ENCODE measurements at places on chromosomes 2 and 18.

- no peak for DNase-seq
These were observed 19.8 kb downstream of the CREG2 start for GRCh38 chr2:101367508-101367907.

- peak; percentile 71 for DNase-seq
These were observed 82.4 kb upstream of the PDE1A start for GRCh38 chr2:182509216-182509615.

DNA sequence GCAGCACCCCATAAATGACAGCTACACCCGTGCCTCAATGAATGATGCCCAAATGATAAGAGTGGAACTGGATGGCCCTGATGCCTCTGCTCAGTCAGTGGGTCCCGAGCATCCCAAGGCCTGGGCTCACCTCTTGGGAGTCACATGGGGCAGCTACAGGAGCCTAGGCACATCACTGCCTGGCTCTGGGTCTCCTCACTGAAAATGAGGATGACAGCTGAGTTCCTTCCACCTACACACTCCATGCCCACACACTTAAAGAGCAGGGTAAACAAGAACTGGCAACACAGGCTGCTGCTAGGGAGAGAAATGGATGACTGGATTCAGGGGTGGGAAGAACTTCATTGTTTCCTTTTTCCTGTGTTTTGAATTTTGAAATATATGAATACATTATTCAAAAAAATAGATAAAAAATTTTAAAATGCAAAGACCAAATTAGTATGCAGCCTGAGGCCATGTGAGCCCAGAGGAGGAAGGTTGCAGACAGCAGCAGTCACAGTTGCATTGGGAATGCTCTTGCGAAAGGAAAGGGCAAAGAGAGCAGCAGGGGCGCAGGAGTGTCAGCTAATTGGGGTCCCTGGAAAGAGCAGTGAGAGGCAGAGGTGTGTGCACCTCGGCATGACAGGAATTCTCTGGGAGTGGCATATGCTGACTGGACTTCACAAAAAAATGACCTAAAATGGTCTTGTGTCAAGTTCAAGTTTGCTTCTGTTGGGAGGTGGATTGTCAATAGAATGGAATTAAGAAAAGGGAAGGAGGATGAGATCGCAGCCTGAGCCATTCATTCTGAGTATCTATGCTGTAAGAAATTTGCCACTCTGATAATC, 327.1 kb downstream of the CELF4 start:
- no peak for DNase-seq

DNA sequence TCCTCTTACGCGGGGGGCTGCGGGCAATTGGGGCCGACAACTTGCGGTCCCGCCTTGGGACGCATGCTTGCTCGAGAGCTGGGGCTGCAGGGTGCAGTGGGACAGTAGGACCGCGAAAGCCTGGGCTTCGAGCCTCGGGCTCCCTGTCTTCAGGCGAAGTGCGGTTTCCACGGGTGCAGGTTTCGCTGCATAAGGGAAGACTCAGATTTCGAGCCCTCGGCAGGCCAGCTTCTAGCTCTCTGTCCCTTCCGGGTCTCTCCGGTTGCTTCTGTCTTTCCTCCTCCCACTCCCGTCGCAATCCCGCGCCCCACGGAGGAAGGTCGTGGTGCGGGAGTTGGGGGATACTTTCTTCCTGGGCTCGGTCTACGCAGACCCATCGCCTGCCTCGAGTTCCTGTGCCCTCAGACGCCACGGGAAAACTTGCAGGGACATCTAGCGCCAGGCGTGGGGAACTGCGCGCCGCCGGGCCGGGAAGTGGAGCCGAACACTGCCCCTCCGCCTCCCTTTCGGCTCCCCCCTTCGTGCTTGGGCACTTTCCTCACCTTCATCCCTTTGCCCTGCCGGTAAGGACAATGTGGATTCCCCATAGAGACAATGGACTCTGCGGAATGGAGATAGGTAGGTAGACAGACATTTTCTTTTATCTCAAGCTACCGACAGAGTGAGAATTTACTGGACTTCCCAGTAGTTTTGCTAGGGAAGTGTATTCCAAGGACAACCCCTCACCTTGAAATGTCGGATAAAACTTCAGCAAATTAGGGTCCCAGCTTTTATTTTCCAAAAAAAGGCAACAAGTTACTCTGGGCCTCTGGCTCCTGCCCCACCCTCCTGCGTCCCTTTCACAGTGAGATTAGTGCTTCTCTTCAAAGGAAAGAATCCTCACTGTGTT, 4.2 kb upstream of the HOXD13 start:
- peak; percentile 53 for DNase-seq

DNA sequence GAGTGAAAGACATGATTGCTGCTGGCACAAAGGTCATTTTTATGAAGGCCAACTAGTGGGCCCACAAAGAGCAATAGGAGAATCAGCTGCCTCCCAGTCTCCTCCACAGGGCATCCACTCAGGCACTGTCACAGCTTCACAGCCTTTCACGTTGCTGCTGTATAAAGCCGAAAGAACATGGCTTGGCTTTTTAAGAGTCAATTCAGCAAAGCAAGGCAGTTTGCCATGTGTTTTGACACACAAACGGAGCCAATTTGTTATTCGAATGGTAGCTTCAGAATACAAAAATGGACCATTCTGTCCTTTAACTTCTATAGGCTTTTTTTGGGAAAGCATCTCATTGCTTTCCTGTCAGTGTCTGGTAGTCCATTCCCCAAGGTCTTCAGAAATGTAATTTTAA, 283.4 kb upstream of the PARD3B start:
- no peak for DNase-seq

DNA sequence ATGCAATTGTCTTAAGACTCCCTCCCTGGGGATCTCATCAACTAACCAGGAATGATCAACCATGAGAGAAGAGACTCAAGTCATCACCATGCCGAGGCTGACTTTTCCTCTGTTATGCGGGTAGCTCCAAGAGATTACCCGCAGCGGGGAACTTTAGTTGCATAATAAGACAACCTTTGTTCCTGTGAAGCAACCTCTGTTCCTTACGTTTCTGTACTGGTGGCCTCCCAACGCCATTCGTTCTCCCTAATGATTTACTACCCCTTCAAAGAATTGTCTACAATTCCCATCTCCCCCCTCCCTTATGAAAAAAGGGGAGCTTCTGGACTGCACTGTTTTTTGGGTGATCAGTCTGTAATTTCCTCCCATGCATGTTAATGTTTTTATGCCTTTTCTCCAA, 66.1 kb upstream of the LRPPRC start:
- DNase-seq: no peak

DNA sequence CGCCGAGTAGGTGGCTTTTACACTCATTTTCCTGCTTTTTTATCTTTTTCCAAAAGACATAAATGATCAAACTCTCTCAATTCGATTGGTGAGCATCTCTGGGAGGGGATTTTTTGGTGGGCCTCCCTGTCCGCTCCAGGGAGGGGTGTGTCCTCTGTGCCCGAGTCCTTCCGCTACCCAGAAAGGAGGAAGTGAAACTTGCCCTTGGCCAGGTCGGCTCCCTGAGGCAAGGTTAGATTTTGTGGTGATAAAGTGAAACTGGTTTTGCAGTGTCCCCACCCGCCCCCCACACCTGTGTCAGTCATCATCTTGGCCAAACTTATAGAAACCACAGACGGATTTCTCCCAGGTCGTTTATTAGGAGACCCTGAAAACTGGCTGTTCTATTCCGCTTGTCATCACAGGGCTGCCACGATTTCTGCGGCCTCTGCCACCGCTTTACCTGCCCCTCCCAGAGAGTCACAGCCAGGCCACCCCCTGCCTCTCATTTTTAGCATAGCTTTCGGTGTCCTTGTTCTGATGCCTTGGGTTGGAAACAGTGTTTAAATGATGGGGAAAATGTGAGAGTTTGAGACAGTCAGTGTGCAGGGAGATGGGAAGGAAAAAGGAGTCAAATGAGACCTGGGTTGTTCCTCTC, 93.6 kb downstream of the SH3BP4 start:
- DNase-seq: no peak

DNA sequence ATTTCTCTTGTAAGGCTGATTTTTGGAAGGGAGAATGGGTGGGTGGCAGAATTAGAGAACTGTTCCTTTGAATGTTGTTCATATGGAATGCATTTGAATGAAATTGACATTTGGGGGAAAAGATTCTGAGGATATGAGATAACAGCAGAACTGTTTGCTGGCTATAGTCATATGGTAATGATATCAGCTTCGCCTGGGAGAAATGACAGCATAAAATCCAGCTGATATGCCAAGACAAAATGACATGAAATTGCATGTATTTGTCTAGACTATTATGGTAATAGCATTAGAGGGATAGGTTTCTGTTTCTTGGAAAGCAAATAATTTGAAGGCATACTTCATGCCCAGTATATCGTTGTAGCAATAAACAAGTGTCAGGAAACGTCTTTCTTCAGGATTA, 150.8 kb upstream of the SPATS2L start:
- no peak for DNase-seq

GRCh38 chr18:54323970-54324369, 33.7 kb downstream of the STARD6 start:
- DNase-seq: no peak

- no peak for DNase-seq
These were observed 10.7 kb downstream of the MERTK start for GRCh38 chr2:111909079-111909478.

- no peak for DNase-seq
These were observed 16.6 kb upstream of the CPS1 start for GRCh38 chr2:210539578-210540416.

GRCh38 chr2:68870215-68870614, 982 bp downstream of the BMP10 start:
- DNase-seq: no peak

DNA sequence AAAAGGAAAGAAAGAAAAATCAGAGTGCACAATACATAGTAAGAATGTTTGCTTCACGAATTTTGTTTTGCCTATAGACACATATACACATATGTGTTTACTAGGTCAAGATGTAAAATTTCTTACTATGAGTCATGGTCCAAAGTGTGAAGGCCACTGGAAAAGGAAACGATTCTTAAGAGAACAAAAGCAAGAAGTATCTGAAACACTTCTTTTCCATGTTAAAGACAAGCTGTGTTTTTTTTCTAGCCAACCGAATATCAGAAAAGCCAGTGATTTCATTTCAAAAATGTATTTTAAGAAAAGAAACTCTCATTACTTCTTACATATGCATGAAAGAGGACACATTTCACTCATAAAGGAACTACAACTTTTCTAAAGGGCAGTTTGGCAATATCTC, 24.9 kb downstream of the PECR start:
- no peak for DNase-seq

- no peak for DNase-seq
These were observed 4.5 kb downstream of the CERS6 start for GRCh38 chr2:168460571-168460970.

DNA sequence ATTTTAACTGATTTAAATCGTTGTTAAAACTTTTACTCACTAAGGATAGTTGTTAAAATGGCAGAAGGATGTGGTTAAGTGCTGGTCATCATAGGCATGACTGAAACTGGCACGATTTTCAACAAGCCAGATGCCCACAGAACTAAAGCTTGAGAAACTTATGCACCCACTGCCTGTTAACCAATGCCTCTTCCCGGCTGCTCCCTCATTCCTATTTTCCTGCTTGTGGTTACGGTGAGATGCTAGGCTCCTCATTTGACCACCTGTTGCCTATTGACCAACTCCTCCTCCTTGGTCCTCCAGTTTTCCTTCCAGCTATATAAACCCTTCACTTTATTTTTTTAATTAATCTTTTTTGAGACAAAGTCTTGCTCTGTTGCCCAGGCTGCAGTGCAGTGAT, 238.7 kb downstream of the TFCP2L1 start:
- no peak for DNase-seq

- DNase-seq: no peak
These were observed 137.5 kb downstream of the SH3RF3 start for GRCh38 chr2:109266496-109266895.

GRCh38 chr2:210713122-210713521, 156.7 kb downstream of the CPS1 start:
- no peak for DNase-seq
